ENCODE measurements at places on chromosomes 7 and 10.

DNA sequence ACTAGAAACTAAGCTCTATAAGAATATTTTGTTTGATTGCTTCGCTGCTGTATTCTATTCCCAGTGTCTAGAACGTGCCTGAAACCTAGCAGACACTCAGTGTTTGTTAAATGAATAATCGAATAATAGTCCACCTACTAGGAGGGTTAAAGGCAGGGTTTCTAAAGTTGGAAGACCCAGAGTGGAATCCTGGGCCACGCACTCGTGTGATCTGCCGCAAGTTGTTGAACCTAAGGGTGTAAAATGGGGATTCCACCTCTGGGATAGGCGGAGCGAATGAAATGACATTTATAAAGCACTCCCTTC lies 702 bp upstream of the AGFG2 start:
- no peaks in the 10 kb centered on the region for H3K36me3 ChIP-seq
- H3K27ac ChIP-seq, result peak overlapping the region; percentile 6
- DNase-seq, result no peak
- H3K4me1 ChIP-seq, result peaks cover 12% of the 10 kb centered on the region
- peak overlapping the region; percentile 54 for H3K4me3 ChIP-seq
- H3K27me3 ChIP-seq, result no peaks in the 10 kb centered on the region

GRCh38 chr10:20256969-20257368 lies 440.7 kb downstream of the PLXDC2 start:
- no peaks in the 10 kb centered on the region for H3K4me1 ChIP-seq
- no peaks in the 10 kb centered on the region for H3K27me3 ChIP-seq
- H3K4me3 ChIP-seq, result no peak overlapping the region
- DNase-seq, result no peak
- H3K27ac ChIP-seq, result no peak overlapping the region
- no peaks in the 10 kb centered on the region for H3K36me3 ChIP-seq

GRCh38 chr7:52652621-52653020 lies 382.8 kb upstream of the POM121L12 start:
- H3K27ac ChIP-seq, result no peak overlapping the region
- H3K27me3 ChIP-seq, result no peaks in the 10 kb centered on the region
- no peak for DNase-seq
- H3K4me3 ChIP-seq, result no peak overlapping the region
- H3K36me3 ChIP-seq, result no peaks in the 10 kb centered on the region
- no peaks in the 10 kb centered on the region for H3K4me1 ChIP-seq

GRCh38 chr10:24390746-24391145 lies 181.8 kb downstream of the KIAA1217 start:
- H3K27ac ChIP-seq, result no peak overlapping the region
- peaks cover 17% of the 10 kb centered on the region for H3K27me3 ChIP-seq
- H3K36me3 ChIP-seq, result no peaks in the 10 kb centered on the region
- no peaks in the 10 kb centered on the region for H3K4me1 ChIP-seq
- H3K4me3 ChIP-seq, result no peak overlapping the region

DNA sequence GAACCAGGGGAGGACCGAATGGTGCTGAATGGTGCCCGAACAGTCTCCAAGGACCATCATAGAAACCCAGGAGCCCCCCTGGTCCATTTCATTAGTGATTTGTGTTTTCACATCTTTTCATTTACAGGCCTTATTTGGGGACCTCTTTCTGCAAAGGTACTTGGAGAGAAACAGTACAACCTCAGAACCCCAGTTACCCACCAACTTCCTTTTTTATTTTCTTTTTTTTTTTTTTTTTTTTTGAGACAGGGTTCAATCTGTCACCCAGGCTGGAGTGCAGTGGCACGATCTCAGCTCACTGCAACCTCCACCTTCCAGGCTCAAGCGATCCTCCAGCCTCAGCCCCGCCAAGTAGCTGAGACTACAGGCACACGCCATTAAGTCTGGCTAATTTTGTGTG lies 13.0 kb upstream of the ELN start:
- no peaks in the 10 kb centered on the region for H3K36me3 ChIP-seq
- H3K27me3 ChIP-seq, result no peaks in the 10 kb centered on the region
- H3K4me1 ChIP-seq, result peaks cover 8% of the 10 kb centered on the region

DNA sequence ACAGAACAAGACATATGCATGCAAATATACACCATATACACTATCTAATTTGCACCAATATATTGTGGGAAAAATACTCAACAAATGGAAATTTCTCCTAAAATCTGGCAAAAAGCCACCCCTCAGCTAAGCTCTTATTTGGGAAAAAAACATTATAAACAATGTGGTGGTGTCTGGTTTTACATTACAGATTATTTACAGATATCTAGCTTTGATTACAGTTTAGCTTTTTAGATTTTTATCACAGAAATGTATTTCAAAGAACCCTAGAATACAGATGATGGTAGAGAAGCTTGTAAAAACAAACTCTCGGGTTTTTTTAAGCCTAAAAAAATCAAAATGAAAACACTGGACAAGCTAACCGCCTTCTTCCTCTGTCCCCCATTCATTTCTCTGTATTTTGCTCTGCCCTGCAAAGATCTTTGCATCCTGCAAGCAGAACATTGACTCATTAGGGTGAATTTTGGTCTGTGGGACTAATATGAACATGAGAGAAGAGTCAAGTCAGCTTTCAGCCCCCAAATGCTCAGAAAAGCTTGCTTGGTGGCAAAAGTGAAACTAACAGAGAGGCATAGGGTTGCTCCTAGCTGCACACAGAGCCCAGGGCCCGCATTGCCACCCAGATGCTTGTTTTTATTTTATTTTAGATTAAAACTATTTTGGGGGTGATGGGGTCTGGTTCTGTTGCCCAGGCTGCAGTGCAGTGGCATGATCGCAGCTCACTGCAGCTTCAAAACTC lies 88.8 kb upstream of the LYZL1 start:
- no peak overlapping the region for H3K27ac ChIP-seq
- H3K36me3 ChIP-seq, result no peaks in the 10 kb centered on the region
- peaks cover 2% of the 10 kb centered on the region for H3K27me3 ChIP-seq
- no peaks in the 10 kb centered on the region for H3K4me1 ChIP-seq
- DNase-seq, result no peak

Data from HCT116 (cell line).